Fibroblast of mammary gland (primary cell): ENCODE measurements at places on chromosomes 16 and 17.

DNA sequence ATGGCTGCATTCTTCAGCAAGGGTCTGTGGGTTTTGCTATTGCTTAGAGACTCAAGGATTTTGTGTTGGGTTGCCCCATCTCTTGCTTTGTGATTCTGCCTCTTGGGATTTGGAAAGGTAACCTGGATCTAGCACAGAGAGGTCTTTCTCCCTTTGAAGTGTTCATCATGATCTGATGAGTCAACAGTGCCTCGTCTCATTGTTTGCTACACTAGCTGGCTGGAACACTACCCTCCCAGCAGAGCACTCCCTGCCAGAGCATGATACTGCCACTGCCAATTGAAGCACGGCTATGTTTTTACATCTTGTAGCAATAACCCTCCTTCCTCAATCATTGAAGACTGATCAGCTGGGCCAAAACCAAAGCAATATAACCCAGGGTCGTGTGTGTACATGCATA lies 361.0 kb downstream of the CDH13 start:
- peak; percentile 29 for DNase-seq

DNA sequence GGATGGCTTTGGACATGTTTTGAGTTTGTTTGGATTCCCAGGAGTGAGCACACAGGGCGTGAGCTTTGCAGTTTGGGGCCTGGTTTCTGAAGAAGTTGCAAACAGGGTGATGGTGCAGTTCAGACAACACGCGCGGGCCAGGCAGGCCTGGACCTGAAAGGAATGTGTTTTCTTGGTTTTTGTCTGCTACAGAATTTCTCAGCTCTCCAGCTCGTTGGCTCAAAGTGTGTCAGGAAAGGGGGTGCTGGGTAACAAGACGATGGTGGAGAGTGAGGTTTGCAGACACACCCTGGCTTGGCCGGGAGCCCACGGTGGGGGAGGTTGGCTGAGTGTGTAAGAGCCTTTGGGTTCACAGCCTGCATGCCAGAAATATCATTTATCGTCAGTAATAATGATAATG lies 82.3 kb downstream of the CMIP start:
- DNase-seq: peak; percentile 74

DNA sequence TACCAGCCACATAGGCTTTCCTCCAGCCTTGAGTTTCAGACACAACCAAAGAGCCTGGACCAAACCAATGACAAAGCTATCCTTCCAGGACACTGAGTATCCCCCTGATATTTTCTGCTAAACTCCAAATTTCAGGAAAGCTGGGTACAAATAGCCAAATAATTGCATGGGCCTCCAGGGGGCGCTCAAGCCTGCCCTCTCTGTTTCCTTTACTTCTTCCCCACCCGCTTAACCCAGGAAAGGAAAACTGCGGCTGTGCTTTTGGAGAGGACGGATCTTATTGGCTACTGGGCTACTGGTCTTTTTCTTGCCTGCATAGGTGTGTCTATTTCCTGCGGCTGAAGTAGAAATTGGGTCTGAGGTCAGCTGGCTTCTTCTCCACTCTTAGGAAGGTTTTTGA lies 30.1 kb downstream of the GNGT2 start:
- peak; percentile 64 for DNase-seq

- DNase-seq: no peak
Observed at GRCh38 chr16:3575491-3575890, 1.7 kb downstream of the NLRC3 start.

DNA sequence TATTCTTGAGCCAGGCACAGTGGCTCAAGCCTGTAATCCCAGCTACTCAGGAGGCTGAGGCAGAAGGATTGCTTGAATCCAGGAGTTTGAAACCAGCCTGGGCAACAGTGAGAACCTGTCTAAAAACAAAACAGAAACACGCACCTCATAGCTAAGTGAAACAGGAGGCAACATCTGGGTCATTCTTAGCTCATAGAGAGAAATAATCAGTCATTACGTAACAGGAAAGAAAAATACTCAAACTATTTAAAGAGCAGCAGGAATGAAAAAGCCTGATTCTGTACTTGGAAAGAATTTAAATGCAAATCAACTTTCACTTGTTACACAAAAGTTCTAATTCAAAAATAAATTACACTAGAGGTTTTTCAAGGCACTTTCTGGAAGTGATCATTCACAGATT lies 17.2 kb downstream of the CHCT1 start:
- no peak for DNase-seq

GRCh38 chr17:80753685-80754345 lies 209.2 kb downstream of the RPTOR start:
- no peak for DNase-seq

DNA sequence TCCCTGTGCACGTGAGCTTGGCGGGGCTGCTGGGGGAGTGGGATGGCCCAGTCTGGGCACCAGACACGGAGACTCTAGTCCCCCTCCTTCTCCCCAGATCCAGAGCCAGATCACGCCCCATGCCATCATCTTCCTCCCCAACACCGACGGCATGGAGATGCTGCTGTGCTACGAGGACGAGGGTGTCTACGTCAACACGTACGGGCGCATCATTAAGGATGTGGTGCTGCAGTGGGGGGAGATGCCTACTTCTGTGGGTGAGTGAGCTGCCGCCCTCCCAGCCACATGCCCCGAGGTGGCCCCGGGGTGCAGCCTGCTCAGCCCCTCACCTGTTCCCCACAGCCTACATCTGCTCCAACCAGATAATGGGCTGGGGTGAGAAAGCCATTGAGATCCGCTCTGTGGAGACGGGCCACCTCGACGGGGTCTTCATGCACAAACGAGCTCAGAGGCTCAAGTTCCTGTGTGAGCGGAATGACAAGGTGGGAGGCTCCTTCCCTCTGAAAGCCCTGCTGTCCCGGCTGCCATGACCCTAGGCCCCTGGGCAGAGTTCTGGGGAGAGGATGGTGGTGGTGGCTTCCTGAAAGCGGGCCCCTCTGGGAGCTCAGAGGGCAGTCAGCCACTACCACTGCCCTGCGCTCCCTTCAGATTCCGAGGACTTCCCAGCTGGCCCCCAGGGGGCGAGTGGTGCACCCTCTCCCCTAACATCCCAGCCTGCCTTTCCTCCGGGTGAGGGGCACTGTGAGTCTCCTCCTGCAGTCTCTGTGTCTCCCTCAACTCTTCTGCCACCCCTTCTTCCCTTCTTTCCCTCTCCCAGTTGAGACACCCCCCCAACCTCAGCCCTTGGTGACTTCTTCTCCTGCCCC lies 2.8 kb upstream of the C17orf107 start:
- DNase-seq: no peak

DNA sequence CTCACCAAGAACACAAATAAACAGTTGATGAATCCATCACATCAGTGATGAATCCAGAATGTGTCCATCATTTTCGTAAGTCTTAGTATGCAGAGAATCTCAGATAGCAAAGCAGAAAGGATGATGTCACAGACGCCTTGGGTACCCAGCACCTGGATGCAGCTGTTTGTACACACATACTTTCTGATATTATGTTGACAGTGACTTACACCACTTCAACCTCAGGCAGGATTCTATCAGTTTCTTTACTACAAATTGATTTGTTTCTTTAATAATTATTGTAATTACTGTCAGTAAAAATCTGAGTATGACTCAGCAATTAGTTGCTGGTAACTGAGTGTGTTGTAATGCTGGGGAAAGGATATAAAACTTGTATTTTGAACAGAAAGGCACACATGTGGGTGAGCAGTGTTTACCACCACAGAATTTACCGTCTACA lies 159.8 kb downstream of the RPTOR start:
- DNase-seq: peak; percentile 40

- no peak for DNase-seq
Observed at GRCh38 chr16:13994239-13995106, 74.5 kb downstream of the ERCC4 start.

DNA sequence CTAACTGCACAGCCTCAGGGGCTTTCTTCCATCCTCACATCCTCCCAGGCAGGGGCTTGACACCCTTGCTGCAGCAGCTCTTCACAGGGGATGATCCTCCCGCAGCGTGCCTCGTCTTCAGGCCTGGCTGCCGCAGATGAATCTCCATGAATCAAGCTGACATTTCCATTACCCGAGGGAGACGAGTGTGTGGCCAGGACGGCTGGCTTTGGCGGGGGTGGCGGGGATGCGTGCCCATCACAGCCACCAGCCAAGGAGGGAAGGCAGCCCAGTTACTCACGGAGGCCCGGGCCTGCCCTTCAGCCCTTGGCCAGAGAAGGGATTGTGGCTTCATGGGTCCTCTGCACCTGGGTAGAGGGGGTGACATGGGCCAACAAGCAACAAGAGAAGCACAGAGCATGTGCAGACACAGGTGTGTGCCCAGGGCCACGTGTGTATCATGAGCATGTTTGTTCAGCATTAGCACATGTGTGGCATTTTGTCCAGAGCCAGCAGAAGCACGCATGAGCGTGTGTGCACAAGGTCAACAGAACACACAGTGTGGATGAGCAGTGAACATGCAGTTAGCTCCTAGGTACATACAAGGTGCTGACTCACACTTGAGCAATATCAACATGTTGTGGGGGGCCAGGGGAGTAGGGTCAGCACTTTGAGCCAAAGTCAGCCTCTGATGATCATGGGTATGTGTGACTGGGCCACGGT lies 236.4 kb downstream of the KATNIP start:
- DNase-seq: no peak

GRCh38 chr17:50352072-50352692 lies 6.3 kb downstream of the XYLT2 start:
- DNase-seq: no peak

DNA sequence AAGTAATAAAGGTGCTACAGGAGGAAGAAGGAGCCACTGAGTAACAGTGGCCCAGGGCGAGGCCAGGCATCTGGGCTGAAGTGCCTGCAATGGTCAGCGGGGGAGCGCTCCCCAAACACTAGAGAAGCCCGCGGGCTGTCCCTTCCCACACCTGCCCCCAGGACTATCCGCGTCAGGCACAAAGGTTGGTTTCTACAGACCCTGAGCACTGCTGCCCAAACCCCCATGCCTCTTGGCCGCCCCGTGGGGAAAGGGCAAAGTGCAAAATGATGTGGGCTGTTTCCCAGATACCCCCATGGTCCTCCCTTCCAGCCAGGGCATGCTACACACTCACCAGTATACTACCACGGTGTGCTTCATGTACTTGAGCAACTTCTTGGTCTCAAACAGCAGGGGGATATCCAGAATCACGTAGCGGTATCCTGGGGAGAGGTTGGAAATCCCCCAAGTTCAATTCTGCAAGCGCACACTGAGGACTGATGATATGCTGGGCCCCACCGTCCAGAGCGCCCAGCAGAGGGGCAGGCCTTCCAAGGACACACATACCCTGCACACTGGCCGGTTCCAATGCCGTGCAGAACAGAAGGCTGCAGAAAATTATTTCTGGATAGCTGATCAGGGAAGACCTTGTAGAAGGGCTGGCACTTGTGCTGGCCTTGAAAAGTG lies 21.5 kb downstream of the DCAKD start:
- no peak for DNase-seq

GRCh38 chr17:22409160-22409751 lies 716.9 kb downstream of the KCNJ18 start:
- no peak for DNase-seq

GRCh38 chr16:87150262-87150661 lies 166.9 kb downstream of the C16orf95 start:
- no peak for DNase-seq

- DNase-seq: no peak
Observed at GRCh38 chr17:32792207-32792606, 84.7 kb downstream of the MYO1D start.

DNA sequence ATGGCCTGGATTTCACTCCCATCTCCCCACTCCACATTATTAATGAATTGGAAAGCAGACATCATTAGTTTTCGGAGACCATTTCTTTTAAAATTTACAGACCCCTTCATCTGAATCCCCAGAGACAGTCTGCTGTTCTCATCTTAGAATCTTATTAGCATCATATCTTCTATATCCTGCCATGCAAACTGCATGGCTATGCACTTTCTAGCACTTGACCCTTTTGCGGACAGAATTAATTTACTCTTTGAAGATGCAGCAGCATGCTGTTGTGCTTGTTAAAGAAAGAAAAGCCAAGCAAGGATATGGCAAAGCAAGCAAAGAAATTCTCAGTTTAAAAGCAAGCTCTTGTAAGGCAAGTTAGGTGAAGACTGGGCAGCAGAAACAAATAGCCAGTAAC lies 201.2 kb upstream of the PMFBP1 start:
- DNase-seq: no peak

DNA sequence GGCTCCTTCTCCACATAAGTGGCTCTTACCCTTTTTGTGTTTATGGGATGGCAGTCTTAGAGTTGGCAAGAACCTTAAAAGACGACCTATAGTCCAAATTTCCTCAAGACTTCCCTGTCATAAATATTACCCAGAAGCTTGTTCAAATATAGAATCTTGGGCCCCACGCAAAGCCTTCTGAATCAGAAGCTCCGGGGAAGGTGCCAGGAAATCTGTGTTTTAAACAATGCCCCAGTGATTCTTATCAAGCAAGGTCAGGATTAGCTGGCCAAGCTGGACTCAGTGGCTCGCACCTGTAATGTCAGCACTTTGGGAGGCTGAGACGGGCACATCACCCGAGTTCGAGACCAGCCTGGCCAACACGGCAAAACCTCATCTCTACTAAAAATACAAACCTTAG lies 85.7 kb downstream of the TIMM22 start:
- DNase-seq: peak; percentile 58

DNA sequence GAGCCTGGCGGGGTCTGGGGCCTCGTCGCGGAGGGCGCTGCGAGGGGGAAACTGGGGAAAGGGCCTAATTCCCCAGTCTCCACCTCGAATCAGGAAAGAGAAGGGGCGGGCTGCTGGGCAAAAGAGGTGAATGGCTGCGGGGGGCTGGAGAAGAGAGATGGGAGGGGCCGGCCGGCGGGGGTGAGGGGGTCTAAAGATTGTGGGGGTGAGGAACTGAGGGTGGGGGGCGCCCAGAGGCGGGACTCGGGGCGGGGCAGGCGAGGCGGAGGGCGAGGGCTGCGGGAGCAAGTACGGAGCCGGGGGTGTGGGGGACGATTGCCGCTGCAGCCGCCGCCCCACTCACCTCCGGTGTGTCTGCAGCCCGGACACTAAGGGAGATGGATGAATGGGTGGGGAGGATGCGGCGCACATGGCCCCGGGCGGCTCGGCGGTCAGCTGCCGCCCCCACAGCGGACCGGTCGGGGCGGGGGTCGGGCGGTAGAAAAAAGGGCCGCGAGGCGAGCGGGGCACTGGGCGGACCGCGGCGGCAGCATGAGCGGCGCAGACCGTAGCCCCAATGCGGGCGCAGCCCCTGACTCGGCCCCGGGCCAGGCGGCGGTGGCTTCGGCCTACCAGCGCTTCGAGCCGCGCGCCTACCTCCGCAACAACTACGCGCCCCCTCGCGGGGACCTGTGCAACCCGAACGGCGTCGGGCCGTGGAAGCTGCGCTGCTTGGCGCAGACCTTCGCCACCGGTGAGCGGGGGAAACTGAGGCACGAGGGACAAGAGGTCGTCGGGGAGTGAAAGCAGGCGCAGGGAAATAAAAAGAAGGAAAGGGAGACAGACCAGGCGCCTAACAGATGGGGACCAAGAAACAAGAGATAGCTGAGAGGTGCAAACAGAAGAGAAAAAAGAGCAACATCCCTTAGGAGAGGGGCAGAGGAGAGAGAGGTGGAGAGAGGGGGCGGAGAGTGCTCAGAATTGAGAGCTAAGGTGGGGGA lies at the start of gene PNMT:
PNMT (plus strand) TSS at position 509 of the 980 bp plus-strand sequence; CDS start at position 532, 23 bp downstream.
- peak; percentile 42 for DNase-seq

GRCh38 chr16:55685973-55686372 lies 30.2 kb downstream of the SLC6A2 start:
- DNase-seq: no peak
